HCT116 (cell line): ENCODE measurements at places on chromosomes 6 and 20. TPM values are rescaled to one million over a fixed set of nuclear protein-coding genes. Genes with fewer than 3 reads are reported as not detected.
A peak's percentile ranks its signal among the peaks of the same experiment; 100 is the strongest.

INSM1 gene
- total RNA-seq = 0.07 TPM

CST4 gene
- total RNA-seq = not detected

- DNase-seq = no peak
Observed at GRCh38 chr6:139282684-139283083, 9.1 kb downstream of the TXLNB start.

DNA sequence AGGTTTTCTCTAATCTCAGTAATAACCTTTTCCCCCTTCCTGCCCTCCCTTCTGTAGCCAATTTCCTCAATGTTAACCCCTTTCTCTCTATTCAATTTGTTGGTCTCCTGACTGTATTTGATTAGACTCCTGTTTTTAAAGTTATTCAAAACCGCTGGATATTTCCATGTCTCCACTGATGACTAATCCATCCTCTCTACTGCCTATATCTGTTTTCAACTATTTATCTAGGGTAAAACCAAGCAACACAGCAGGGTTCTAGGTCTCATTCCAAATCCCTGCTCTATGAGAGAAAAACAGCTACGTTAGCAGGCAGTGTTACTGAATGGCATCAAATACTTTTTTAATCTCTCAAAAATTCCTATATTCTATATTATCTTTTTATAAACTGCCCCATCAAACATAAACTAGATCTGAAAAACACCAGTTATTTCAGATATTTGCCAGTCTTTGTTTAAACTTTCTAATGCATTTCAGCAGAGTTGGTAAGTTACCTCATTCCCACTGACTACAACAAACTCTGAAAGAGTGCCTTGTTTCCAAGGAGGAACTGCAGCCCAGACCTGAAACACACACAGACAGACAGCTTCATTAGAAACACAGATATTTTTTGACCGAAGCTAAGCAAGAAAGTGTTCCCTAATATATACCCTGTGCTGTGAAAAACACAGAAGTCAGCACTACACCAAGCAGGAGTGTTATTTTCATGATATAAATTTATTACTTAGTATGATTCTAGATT is 8.2 kb downstream of the RTN4IP1 start:
- DNase-seq = no peak

DNA sequence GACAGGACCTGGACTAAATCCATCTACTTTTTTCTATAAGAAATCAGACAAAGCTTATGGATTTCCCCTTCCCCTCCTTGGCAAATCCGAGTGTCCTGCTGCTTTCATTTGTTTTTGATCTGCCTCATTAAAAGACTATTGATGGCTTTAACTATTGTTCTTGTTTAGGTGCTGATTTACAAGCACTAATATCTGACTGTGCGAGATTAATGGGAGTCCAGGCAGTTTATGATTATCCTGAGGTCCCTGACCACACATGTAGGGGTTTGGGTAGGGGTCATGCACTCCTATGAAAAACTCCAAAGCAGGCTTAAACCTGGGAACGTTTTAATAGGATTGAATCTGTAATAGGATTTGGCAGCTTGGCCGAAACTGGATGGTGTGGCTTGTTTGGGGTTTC is 317.5 kb upstream of the POU3F2 start:
- no peak for DNase-seq

- peak; percentile 63 for DNase-seq
Observed at GRCh38 chr6:9250852-9251251, 815.5 kb upstream of the SLC35B3 start.

- no peak for DNase-seq
Observed at GRCh38 chr6:85771925-85772430, 129.3 kb upstream of the SYNCRIP start.
